Panc1 (cell line): ENCODE measurements at places on chromosomes 2 and 18. TPM values are rescaled to one million over a fixed set of nuclear protein-coding genes. Genes with fewer than 3 reads are reported as not detected.
A peak's percentile ranks its signal among the peaks of the same experiment; 100 is the strongest.

DNA sequence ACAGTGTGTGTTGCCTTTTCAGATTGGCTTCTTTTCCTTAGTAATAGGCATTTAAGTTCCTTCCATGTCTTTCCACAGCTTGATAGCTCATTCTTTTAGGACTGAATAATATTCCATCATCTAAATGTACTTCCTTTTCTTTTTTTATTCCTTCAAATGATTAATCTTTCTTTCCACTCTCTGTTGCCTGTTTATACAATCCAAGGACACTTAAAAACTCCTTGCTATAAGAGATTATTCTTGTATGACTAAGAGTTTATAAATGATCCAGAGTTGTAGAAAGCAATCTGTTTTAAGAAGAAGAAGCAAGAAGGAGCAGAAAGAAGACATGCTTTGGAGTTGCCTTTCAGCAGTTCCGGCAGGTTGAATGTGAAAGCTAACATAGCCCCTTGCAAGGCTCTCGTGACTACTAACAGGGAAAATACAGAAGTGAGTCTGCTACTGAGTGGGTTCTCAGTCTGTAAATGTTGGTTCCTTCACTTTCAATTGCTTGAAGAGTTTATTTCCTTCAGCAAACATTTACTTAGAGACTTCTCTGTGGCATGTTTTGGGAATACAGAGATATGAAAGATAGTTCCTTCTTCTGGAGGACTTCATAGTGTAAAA, 123.0 kb downstream of the PMAIP1 start:
- DNase-seq: no peak

GRCh38 chr2:83787189-83787588, 671.9 kb downstream of the SUCLG1 start:
- DNase-seq: no peak

The CREG2 gene
- 0.21 TPM for total RNA-seq

DNA sequence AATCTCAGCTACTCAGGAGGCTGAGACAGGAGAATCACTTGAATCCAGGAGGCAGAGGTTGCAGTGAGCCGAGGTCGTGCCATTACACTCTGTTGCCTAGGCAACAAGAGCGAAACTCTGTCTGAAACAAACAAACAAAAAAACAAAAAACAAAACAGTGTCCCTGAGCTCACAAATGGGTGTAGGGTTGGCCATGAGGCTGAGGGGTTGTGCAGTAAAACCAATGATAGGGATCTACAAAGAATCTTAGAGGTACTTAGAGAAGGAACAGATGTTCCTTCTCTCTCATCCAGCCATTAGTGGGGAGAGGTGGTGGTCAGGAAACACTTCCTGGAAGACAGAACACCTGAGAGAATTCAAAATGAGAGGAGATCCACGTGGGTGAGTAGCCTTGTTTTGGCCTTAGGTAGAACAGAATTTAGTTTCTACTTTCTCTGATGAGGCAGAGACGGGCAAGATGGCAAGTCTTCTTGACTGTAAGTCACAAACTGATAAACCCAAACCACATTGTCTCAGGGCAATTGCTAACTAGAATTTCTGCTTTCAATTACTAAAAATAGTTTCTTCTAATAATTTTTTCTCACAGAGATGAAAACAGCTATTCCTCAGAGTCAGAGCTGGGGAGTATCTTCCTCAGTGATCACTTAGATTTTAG, 61.5 kb upstream of the PPM1B start:
- DNase-seq: no peak

The PRSS56 gene
- 0.18 TPM for total RNA-seq

The ID2 gene
- total RNA-seq: 2.1 TPM

The KATNAL2 gene
- 2.6 TPM for total RNA-seq

GRCh38 chr2:81870119-81870518, 1565.6 kb upstream of the LRRTM1 start:
- DNase-seq: no peak

The ASB18 gene
- total RNA-seq: not detected

GRCh38 chr2:85724731-85725181, 29.0 kb upstream of the ATOH8 start:
- DNase-seq: no peak

DNA sequence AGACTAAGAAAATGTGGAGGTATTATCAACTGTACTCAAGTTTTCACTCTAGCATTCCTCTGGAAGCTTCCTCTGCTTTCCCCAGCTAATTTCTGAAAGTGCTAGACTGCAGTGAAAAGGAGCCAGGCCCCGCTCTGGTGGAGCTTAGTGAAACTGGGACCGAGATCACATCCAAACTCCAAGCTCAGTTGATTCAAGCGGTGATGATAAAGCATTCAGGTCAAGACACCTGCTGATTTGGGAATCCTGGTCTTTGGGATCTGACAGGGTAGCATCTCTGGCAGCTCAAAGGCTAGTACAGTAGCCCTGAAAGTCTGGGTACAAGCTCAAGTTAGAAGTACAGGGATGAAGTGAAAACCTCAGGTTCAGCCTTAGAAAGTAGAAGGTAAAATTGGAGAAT, 120.2 kb upstream of the CRIM1 start:
- DNase-seq: no peak

DNA sequence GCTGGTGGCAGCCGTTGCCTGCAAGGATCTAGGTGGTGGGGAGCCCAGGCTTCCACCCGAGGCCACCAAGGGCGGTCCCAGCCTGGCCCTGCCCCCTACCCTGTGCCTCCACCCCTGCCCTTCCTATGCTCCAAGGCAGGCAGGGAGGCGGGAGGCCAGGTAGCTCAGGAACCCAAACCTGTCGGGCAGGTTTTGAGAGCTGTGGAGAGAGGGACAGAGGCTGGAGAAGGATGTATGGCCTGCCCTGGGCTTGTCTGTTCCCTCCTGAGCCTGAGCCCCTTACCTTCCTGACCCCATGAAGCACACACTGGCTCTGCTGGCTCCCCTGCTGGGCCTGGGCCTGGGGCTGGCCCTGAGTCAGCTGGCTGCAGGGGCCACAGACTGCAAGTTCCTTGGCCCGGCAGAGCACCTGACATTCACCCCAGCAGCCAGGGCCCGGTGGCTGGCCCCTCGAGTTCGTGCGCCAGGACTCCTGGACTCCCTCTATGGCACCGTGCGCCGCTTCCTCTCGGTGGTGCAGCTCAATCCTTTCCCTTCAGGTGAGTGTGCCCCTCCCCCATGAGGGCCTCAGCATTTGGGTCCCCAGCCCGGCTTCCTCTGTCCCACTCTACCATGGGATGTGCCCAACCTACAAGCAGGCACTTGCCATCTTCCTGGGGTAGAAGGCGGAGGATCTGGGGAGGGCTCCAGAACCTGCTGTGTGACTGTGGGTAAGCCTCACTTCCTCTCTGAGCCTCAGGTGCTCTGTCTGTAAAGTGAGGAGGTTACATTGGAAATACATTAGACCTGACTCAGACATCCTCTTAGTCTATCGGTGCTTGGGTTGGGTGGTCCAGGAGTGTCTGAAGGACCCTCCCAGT, at the start of gene PROM2:
Gene PROM2 (plus strand): TSS at position 159 of the 860 bp plus-strand sequence. CDS start 137 bp downstream, at position 296.
- no peak for DNase-seq

GRCh38 chr2:138364554-138365162, 136.9 kb upstream of the SPOPL start:
- no peak for DNase-seq

DNA sequence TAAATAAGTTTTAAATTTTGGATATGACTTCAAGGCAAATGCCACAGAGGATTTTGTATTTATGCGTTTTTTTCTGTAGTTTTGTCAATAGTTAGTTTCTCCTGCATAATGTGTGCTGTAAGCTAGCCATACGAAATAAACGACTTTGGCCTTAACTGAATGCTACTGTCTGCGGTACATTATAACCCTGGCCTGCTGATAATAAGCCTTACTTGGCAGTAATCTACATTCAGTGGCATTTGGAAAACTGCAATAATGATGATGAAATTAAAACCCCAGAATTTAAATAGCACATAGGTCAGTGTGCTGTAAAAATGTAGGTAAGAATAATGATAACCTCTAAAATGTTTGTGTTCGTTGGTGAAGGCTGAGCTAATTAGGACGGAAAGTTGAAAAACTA, 88.8 kb downstream of the LRP1B start:
- DNase-seq: no peak

- DNase-seq: no peak
Measured at GRCh38 chr2:199814101-199814816, 36.7 kb downstream of the FTCDNL1 start.

- DNase-seq: no peak
Measured at GRCh38 chr18:76874642-76875389, 52.5 kb downstream of the ZNF236 start.

- DNase-seq: no peak
Measured at GRCh38 chr18:50281972-50282520, 723 bp upstream of the MBD1 start.

DNA sequence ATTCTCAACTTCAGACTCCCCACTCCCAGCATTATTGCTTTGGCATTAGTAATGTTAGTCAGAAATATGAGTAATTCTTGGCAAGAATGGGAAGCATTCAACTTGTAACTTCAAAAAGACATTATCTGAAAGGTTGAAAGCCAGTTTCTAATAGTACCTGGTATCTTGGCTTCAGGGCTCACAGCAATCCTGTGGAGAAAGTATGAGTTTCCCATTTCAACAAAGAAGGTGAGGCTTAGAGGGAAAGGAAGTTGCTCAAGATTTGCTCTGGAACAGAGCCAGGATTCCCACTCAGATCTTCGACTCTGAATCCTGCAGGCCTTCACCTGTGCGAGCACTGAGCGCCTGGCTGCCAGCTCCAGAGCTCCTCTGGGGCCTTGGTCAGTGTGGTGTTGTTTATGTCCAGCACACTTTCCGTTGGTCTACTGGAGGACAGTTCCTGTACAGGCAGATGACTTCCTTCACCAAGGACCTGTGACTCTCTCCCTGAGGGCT, 136.1 kb downstream of the MCFD2 start:
- no peak for DNase-seq

DNA sequence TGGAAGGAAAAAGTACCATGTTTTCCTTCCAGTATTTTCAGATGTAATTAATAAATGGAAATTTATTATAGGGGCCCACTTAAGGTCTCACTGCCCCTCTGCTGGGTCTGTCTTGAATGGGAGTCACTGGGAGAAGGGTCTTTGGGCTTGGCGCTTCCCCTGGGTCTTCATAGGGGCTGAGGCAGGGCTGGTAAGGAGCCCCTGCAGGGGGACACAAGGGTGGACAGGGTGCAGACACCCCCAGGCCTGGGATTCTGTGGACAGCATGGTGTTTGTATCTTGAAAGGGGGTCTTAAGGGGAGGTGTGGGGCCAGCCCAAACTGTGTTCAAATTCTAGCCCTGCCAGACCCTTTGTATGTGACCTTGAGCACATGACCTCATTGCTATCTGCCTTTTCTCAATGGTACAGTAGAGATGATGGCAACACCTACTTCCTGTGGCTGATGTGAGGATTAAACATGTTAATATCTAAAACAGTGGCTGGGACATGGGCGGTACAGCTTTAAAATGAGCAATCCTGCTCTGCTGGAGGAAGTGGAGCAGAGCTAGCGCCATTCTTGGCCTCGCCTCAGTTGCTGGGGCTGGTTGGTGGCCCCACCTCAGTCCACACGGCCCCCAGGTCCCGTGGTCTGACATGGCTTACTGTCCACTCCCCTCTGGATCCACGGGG, 71.6 kb downstream of the GNAL start:
- no peak for DNase-seq

The FLACC1 gene
- total RNA-seq: 0.39 TPM

DNA sequence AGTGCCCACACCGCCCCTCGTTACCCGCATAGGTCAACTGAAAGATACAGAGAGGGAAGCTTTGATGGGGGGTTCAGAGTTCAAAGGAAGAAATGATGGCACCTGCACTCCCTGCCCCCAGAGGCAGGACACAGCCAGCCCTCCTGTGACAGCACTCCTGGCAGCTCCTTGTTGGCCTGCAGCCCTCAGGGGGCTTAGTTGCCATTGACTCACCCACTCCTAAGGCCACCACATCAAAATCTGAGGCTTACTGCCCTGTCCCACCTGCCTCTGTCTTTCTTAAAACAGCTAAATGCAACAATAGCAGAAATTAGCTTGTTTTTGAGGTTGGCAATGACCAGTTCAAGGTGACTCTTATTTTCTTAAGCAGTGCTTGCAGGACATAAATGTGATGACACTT, 31.6 kb upstream of the SLC35F6 start:
- no peak for DNase-seq

DNA sequence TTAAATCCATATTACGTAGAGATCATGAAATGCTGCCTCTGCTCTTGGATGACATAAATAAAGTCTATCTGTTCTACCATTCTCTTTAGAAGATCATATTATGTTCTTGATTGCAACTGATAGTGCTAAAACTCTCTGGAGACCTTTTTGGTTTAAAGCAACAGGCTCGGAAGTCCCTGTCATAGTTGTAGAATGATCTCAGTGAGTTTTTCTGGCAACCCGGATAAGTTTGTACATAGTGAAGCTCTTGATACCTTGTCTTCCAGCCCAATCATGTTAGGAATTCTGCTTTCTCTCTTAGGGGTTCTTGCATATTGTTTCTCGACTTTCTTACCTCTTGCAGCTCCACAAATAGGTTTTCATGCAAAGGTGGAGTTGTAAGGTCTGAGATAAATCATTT, 156.1 kb downstream of the TTC27 start:
- no peak for DNase-seq

GRCh38 chr18:14914121-14914520, 166.1 kb downstream of the ANKRD30B start:
- no peak for DNase-seq

The ALPI gene
- not detected for total RNA-seq

The SP5 gene
- 0.64 TPM for total RNA-seq

The SGPP2 gene
- total RNA-seq: 0.05 TPM

GRCh38 chr18:55579501-55580270, 8.3 kb downstream of the TCF4 start:
- DNase-seq: no peak

DNA sequence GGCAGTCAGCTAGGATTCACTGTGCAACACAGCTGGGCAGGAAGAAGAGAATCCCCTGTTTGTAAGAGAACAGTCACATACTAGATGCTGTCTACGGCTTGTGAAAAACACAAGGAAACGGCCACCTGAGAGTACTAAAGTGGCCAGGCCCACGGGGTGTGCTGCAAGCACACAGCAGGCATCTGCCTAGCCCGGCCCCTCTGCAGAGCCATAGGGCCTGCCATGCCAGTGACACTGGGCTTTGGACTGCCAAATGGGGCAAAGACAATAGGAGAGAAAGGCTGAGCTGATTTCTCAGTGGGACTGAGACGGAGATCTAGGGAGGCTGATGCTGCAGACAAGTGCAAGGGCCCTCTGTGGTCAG, 10.3 kb downstream of the TUBB6 start:
- DNase-seq: no peak

DNA sequence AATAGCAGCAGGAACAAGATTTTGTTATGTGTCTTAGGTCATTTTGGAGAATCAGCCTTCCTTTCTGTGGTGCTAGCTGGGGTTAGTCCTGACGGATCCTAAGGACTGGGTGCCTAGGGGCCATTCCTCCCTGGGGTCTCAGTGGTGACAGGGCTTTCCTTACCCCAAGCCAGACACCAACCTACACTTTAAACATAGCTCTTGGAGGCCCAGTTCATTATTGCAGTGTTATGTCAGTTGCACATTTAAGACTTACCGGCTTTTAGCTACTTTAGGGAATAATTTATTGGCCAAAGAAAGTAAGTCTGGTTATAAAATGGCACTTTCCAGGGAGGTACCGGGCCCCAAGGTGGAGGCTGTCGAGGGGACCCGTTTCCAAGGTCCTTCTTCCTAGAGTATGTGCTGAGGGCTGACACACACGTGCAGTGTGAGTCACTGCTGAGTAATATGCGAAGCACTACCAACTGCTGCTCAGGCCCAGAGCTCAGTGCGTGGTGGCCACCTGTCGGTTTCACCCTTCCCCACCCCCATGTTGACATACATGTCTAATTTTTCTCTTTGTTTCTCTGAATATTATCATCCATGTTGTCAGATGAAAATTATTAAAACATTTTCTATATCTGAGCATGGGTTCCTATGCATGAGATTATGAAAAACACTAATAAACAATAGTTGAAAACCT, 37.0 kb upstream of the GRHL1 start:
- peak; percentile 82 for DNase-seq
